ENCODE measurements at places on chromosomes 1 and 21.

DNA sequence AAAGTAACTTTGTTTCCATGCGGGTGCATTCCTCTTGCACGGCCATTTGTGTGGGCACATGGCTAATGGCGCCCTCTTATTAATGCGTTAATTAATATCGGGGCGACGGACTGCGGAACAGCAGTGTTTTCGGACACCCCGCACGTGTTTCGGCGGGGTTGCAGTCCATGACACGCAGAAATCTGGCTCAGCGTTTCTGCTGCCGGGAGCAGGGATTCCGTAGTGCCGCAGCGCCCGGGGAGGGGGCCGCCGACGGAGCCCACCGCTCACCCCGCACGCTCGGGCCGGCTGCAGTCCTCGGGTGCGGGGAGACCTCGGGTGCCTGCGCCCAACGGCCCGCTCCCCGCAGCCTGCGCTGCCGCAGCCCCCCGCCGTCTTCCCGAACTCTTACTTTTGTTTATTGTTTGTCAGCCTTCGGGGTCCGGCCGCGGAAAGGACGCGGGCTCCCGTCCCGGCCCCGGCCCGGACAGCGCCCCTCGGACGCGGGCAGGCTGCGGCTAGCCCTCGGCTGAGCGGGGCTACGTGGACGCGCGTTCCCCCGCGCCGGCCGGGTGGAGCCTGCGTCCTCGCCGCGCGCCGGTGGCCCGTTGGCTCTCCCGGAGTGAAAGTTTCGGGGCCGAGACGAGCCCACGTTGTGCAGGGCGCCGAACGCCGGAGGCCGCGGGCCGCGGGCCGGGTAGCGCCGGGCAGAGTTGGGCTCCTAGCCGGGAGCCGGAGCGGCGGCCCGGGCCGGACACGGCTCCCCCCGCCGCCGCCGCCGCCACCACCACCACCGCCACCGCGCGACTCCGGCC, 849 bp downstream of the NFIA start:
- DNase-seq: peak; percentile 53

- DNase-seq: no peak
These were observed 53.8 kb downstream of the PTGER3 start for GRCh38 chr1:70993798-70994197.

- no peak for DNase-seq
These were observed 30.4 kb downstream of the SLC19A1 start for GRCh38 chr21:45511661-45512431.

- DNase-seq: no peak
These were observed 53.6 kb upstream of the RUNX1 start for GRCh38 chr21:35102488-35103371.

DNA sequence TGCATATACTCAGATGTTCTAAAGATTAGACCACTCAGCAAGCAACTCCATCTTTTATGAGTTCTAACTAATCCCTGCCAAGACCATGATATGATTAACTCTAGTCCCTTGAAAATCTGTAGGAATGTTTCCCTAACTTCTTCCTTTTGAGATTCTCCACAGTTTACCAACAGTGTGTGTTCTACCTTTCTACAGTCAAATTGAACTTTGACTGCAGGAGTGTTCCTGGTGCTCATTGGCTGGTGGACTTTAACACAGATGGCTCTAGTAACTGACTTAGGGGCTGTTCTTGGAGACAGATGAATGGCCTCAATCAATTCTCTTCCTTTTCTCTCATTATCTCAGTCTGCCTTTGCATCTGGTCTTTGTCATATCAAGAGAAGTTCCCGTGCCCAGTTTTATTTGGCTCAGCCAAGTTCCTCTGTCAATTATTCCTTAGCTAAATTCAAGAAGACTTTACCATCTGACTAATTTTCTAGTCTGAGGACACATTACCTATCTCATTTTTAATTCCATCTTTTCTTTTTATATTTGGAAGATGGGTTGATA, 643.9 kb upstream of the CAMK1G start:
- no peak for DNase-seq

Measured in retina (tissue), 1 donor.